Stimulated activated CD4-positive, alpha-beta T cell treated with anti-CD3 and anti-CD28 coated beads, Interleukin-1b, Interleukin-23, amount 100 ng/mL, for 24 hours (primary cell): ENCODE measurements at places on chromosomes 6 and 20.

DNA sequence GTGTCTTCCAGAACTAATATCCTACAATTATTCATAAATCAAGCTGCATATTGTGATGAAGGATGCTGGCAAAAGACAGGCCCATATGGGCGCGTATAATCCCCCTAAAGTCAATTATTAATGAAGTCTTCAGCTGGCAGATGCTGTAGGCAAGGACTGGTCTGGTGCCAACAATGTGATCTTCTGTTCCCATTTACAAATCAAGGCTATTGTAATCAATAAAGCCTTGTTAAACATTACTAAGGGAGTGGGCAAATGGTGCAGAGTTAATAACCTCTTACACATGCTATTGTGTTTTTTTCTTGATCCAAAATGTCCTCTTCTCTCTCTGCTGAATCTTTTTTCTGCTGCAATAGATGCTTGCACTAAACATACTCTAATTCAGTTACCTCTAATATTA is 119.0 kb downstream of the ALDH8A1 start:
- no peak for DNase-seq

DNA sequence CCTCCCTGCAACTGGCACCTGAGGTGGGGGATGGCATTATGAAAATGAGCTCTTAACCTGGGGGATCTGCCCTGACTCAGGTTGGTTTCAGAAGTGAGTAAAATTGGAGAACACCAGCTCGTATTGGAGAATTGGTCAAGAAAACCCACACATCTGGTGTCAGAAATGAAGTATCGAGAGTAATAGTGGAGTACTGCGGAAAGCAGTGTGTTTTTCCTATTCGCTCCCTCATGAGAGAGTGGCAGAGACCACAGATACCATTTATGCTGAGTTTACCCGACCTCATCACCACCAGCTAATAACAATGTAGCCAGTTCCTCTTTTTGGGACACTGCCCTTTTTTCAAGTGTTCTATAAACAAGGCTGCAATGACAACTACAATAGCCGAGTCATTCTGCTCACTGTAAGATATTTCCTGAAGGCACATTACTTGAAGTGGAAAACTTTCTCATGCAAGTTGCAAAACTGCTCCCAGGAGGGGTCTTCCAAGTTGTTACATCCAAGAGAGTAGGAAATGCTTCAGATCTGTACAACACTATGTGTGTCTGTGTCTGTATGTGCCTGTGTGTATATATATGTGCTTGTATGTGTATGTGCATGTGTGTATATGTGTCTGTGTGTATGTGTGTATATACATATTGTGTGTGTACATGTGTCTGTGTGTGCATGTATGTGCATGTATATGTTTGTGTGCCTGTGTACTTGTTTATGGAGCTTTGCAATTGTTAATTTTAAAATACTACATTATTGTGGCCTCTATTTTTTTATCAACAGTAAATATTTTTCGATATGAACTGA is 106.0 kb upstream of the CST7 start:
- DNase-seq, result no peak

- no peak for DNase-seq
Observed at GRCh38 chr6:38804358-38804757, 89.2 kb downstream of the DNAH8 start.

DNA sequence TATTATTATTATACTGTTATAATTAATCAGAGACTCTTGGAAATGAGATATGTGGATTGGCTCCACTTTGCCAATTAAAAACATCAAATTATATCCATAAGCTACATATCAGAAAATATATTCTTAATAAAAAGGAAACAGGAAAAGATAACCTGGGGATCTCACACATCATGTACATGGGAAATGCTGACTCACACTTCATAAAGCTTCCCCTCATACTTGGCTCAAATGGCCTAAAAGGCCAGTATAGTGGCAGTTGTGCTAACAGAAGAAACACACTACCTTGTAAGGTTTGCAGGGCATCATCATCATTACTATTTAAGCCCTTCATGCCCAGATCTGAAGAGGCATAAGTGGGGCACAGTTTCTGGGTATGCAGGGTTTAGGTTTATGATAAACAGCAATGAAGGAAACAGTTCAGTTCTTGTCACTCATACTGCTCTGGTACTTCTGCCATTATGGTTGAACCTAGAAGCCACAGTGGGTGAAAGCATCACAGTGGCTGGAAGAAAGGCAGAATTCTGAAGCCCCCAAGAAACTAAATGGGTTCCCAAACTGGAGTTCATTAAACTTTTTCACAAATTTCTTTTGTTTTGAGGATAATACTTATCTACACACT is 60.6 kb downstream of the BTBD9 start:
- DNase-seq, result no peak

DNA sequence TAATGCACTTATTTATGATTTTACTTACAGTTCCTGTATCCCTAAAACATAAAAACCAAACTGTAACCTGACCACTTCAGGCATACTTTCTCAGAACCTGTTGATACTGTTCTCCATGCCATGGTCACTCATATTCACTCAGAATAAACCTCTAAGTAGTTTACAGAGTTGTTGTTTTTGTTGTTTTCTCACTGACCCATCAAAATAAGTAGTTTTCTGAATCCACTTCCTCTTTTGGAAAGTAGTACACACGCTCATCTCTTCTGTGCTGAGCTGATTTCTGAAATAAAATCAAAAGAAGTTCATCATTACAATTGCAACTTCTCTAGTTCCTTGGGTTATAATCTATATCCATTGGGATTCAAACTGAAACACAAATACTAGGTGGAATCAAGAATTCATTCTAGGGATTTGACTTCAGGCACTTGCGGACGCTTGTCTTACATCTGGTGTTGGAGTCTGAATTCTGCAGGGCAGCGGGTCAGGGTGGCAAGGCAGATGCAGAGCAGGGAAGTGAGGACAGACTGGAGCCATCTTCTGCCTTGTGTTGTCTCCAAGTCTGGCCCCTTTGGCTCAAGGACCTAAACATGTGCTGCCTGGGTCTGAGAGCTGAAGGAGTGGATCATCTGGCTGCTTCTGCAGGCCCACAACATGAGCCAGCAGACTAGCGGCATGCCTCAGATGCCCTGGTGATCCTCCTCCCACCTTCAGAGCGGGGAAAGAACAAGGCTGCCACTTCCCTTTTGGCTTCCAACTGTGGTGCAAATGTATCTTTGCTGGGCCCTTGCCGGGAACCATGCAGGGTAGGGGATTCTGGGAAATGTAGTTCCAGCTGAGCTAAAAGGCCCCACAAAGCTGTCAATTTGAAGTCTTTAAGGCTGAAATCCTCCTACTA is 167.9 kb upstream of the MYLIP start:
- DNase-seq, result no peak

DNA sequence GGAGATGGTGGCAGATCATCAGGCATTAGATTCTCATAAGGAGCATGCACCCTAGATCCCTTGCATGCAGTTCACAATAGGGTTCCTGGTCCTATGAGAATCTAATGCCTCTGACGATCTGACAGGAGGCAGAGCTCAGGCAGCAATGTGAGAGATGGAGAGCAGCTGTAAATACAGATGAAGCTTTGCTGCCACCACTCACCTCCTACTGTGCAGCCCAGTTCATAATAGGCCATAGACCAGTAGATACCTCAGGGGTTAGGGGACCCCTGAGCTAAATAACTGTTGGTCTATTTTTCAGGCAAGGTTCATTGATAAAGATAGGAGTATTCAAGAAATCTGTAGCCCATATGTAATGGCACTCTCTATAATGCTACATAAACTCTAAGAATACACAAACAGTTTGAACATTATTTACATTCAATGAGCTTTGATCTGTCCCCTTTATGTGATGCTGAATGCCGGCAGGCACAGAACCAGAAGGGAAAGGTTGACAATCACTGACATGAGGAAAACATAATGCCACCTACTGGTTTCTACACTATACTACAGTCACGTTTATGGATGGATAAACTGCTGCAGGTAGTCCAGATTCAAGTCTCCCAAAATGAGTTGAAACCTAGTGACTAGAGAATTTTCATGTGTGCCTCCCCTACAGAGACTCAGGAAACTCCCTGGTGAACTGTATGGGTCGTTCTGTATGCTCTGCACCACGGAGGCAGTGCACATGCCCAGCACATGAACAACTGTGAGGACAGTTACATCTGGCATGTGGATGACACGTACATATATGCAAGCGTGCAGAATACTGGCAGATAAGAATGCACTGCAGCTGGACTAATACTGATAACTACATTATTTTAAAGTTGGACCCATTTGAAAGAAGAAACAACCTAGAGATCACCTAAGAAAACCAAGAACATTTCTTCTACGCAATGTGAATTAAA is 72.0 kb downstream of the DST start:
- DNase-seq, result no peak

- no peak for DNase-seq
Observed at GRCh38 chr6:72504406-72504805, 117.5 kb upstream of the KCNQ5 start.
